ENCODE measurements at places on chromosomes 3 and 15. TPM values are rescaled to one million over a fixed set of nuclear protein-coding genes. Genes with fewer than 3 reads are reported as not detected.

- H3K27me3 ChIP-seq = no peaks in the 10 kb centered on the region
- no peaks in the 10 kb centered on the region for H3K36me3 ChIP-seq
- H3K27ac ChIP-seq = no peak overlapping the region
- no peak overlapping the region for H3K4me3 ChIP-seq
These were observed 55.8 kb downstream of the ABTB1 start for GRCh38 chr3:127728417-127729015.

GRCh38 chr3:13574083-13574797 is 25.3 kb downstream of the FBLN2 start:
- H3K36me3 ChIP-seq = no peaks in the 10 kb centered on the region
- H3K27me3 ChIP-seq = no peaks in the 10 kb centered on the region
- H3K4me3 ChIP-seq = no peak overlapping the region
- H3K4me1 ChIP-seq = no peaks in the 10 kb centered on the region

DNA sequence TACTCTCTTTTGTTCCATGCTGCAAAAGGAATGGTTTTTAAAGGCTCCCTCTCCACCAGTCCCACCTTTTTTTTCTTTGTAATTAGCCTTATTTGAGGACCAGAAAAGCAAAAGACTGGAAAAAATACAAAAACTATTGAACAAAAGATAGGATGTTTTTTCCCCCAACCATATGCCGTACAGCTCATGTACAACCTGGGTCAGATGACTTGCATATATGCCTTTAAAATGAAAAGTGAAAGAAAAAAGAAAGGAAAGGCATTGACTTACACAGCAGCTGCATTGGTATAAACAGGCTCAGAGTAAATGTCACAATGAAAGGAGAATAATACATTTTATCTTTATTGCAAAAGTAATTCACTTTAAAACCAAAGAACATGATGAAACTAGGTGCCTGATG is 69.5 kb upstream of the CMC1 start:
- H3K36me3 ChIP-seq = no peaks in the 10 kb centered on the region
- no peaks in the 10 kb centered on the region for H3K4me1 ChIP-seq
- H3K27ac ChIP-seq = no peak overlapping the region

- H3K36me3 ChIP-seq = no peaks in the 10 kb centered on the region
- no peak overlapping the region for H3K4me3 ChIP-seq
- H3K27me3 ChIP-seq = no peaks in the 10 kb centered on the region
- H3K4me1 ChIP-seq = no peaks in the 10 kb centered on the region
- no peak for DNase-seq
These were observed 228.9 kb downstream of the SNRPN start for GRCh38 chr15:25183581-25184251.

DNA sequence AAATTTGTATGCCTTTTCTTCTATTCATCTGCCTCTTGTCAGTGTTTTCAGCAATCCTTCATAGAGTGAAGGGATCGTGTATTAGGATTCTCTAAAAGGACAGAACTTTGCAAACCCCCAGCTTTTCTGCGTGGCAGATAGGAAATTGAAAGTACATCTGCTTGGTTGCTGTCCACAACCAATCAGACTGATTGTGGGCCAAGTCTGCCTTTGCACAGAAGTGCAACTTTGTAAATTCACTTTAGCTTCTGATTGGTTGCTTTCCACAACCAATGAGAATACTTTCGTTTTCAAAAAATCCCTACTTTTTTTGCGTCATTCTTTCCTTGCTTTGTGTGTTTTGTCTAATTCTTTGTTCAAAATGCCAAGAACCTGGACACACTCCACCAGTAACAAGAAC is 847.4 kb downstream of the FHIT start:
- H3K4me1 ChIP-seq = no peaks in the 10 kb centered on the region
- H3K4me3 ChIP-seq = no peak overlapping the region
- H3K36me3 ChIP-seq = no peaks in the 10 kb centered on the region
- H3K27me3 ChIP-seq = no peaks in the 10 kb centered on the region

DNA sequence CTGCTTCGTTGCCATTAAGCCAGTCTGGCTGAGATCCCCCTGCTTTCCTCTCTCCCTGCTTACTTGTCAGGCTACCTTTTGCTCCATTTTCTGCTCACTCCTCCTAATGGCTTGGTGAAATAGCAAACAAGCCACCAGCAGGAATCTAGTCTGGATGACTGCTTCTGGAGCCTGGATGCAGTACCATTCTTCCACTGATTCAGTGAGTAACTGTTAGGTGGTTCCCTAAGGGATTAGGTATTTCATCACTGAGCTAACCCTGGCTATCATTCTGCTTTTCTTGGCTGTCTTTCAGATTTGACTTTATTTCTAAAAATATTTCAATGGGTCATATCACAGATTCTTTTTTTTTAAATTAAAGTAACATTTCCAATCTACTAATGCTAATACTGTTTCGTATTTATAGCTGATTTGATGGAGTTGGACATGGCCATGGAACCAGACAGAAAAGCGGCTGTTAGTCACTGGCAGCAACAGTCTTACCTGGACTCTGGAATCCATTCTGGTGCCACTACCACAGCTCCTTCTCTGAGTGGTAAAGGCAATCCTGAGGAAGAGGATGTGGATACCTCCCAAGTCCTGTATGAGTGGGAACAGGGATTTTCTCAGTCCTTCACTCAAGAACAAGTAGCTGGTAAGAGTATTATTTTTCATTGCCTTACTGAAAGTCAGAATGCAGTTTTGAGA is 25.0 kb downstream of the CTNNB1 start:
- DNase-seq = peak; percentile 44
- H3K27ac ChIP-seq = no peak overlapping the region
- H3K4me3 ChIP-seq = no peak overlapping the region
- H3K27me3 ChIP-seq = no peaks in the 10 kb centered on the region
- no peaks in the 10 kb centered on the region for H3K4me1 ChIP-seq

DNA sequence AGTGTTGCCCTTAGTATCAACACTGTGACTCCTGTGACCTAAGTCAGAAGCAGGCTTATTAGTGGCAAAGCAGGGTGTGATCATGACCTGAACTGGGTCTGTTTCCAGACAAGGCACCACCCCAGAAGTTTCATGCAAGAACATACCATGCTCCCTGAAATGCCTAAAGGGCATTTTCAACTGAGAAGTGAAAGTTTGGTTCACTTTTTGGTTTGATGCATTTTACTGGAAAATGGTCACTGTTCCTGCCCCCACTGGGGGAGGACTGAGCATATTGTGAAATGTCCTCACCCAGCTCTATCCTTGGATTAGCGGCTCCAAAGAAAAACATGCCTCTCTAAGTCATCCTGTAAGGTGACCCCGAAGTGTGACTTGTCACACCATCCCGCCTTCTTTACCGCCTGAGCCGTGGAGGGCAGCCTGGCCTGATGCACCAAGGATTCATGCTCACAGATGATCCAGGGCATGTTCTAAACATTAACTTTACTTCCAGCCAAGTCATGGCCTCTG is 3.1 kb upstream of the FAM240A start:
- H3K36me3 ChIP-seq = no peaks in the 10 kb centered on the region
- 0 out of 2 replicates have a peak, but pooled peaks cover 2% of the 10 kb centered on the region for H3K27me3 ChIP-seq
- no peak overlapping the region for H3K27ac ChIP-seq
- no peak for DNase-seq

DNA sequence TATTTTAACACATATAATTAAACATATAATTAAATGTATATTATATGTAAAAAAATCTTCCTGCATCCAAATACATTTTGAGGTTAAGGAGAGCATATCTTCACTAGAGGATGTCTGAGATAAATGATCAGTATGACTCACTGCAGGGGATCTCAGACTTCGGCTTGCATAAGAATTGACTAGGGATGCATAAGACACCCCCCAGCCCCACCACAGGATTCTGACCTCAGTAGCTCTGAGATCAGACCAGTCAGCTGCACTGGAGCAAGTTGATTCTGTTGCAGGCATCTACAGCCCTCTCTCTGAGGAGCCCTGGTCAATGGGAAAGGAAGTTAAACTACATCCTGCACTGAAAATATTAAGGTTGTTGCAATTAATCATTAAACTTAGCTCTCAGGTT is 29.0 kb upstream of the TBC1D21 start:
- no peaks in the 10 kb centered on the region for H3K36me3 ChIP-seq
- no peaks in the 10 kb centered on the region for H3K4me1 ChIP-seq
- H3K4me3 ChIP-seq = no peak overlapping the region
- H3K27me3 ChIP-seq = peaks cover 64% of the 10 kb centered on the region

- peak; percentile 78 for DNase-seq
- peaks cover 26% of the 10 kb centered on the region for H3K4me1 ChIP-seq
- H3K36me3 ChIP-seq = no peaks in the 10 kb centered on the region
These were observed 52.8 kb upstream of the GRM7 start for GRCh38 chr3:6807967-6808588.

- no peak for DNase-seq
- no peak overlapping the region for H3K4me3 ChIP-seq
- no peaks in the 10 kb centered on the region for H3K27me3 ChIP-seq
- no peaks in the 10 kb centered on the region for H3K4me1 ChIP-seq
- H3K27ac ChIP-seq = no peak overlapping the region
These were observed 33.2 kb downstream of the TUBGCP4 start for GRCh38 chr15:43404130-43404529.

BTLA gene
- not detected for total RNA-seq

TICRR gene
- total RNA-seq = 18.4 TPM
